DMS79 (cell line): ENCODE measurements at places on chromosomes 6 and 20.

DNA sequence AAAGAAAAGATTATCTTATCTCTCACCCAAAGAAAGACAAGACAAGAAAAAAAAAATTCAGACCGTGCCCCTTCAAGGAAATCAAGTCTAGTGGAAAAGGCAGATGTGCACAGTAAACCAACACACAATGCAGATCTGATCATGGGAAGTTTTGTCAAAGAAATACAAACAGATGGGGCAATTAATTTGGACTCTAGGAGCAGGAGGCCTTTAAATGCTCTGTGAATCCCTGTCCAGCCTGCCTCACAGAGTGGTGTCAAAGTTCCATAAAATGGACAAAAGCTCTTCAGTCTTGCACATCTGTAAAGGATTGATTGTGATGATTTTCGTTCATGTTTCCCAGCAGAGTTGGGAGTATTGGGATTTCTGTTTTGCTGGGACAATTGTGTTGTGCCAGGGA lies 53.1 kb upstream of the TGM3 start:
- DNase-seq = no peak

DNA sequence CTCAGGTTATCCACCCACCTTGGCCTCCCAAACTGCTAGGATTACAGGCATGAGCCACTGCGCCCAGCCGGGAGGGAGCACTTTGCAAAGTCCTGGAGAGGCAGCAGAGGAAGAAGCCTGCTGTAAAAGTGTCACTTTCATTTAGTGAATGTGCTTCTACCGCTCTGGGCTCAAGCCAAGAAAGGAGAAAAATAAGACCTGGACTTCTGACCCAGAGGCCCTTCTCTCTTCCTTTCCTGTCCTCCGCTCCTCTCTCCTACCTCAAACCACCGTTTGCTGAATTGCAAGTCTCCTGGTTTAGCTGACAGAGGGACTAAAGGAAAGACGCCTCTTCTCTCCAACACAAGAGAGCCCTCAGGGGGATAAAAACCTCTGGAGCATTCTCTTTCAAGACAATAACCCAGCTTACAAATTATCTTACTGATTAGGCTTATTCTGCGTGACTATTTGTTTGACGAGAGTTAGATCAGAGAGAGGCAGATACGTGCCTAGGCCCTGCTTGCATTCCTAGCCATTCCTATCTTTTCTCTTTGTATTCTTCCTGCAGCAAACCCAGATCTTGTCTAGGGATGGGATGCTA lies 84.2 kb upstream of the SLC22A23 start:
- DNase-seq = no peak

- no peak for DNase-seq
Observed at GRCh38 chr20:48658505-48658904, 169.3 kb downstream of the PREX1 start.

- DNase-seq = no peak
Observed at GRCh38 chr6:106252687-106253086, 72.9 kb downstream of the ATG5 start.

- no peak for DNase-seq
Observed at GRCh38 chr6:81204731-81205130, 547.8 kb downstream of the TENT5A start.

DNA sequence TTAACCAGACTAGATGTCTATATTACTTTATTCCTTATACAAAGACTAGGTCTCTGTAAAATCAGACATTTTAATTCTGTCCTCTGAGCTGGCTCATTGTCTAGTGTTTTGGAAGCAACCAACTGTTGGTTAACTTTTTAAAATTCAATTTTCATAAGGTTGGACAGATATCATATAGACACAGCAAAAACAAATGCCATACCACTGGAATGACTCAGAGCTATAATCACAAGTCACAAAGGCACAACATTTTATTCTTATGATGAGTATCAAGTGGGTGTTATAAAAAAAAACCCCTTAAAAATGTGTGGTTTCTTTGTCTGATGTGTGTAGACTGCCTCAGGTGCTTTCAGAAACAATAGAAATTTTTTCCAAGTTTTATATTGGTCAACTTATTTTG lies 296.2 kb upstream of the MARCKS start:
- no peak for DNase-seq

DNA sequence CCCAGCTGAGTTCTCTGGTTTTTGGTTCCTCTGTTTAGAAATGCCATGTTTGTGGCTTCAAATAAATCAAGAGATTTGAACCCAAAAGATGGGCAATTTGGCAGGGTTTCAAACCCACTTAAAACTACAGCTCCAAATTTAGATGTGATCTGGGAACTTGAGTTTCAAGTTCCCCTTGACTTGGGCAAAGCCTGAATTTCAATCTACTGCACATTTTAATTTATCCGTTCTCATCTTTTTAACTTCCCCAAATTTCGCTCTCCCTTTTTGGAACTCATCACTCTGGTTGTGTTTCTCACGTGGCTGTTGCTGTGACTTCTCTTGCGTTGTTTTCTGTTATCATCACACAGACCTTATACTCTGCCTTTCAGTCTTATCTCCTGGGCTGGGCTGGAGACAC lies 230.9 kb downstream of the CDC5L start:
- no peak for DNase-seq
